ENCODE measurements at places on chromosomes 5 and 9.

DNA sequence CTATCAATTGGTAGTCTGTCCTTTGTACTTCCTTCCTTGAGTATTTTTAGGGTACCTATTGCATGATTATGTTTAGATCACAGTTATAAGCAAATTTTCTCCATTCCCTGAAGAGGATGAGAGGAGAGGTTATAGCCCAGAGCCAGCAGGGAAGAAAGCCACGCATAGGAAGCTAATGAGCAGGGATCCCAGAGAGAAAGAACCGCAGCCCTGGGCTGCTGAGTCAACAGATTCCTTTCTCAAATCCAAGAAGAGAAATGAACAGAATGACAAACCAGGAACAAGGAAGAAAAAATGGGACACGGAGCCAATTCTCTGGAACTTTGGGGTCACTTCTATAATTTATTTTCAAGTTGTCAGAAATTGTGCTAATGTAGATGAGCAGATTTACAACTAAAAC is 284.5 kb downstream of the RFX3 start:
- DNase-seq = no peak

GRCh38 chr5:158676642-158677469 is 422.9 kb downstream of the EBF1 start:
- no peak for DNase-seq

- DNase-seq = no peak
Measured at GRCh38 chr9:116233160-116233530, 79.6 kb downstream of the PAPPA start.

DNA sequence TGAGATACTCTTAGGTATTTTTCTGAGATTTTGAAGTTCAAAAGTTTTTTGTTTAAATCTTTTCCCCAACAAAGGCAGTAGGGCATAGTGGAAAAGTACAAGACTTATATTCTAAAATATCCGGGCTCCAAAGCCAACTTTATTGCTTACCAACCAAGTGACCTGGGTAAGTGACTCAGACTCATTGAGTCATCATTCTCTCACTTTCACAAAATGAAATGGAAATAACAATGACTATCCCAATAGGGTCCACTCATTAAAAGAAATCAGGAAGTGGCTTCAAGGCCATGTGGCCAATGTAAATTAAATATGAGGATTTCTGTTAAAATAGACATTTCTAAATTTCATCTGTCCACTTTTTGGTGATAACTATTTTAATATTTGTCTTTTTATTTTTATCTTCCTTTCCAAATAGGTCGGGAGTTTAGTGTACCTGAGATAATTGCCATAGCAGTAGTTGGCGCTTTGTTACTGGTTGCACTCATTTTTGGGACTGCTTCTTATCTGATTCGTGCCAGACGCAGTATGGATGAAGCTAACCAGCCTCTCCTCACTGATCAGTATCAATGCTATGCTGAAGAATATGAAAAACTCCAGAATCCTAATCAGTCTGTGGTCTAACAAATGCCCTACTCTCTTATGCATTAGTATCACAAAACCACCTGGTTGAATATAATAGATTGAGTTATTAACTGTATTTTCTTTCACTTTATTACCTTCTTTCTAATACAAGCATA is 15.5 kb downstream of the TYRP1 start:
- no peak for DNase-seq

GRCh38 chr5:92580814-92581213 is 1000.2 kb downstream of the NR2F1-AS1 start:
- no peak for DNase-seq

- peak; percentile 5 for DNase-seq
Measured at GRCh38 chr5:134022333-134022732, 17.6 kb upstream of the VDAC1 start.

DNA sequence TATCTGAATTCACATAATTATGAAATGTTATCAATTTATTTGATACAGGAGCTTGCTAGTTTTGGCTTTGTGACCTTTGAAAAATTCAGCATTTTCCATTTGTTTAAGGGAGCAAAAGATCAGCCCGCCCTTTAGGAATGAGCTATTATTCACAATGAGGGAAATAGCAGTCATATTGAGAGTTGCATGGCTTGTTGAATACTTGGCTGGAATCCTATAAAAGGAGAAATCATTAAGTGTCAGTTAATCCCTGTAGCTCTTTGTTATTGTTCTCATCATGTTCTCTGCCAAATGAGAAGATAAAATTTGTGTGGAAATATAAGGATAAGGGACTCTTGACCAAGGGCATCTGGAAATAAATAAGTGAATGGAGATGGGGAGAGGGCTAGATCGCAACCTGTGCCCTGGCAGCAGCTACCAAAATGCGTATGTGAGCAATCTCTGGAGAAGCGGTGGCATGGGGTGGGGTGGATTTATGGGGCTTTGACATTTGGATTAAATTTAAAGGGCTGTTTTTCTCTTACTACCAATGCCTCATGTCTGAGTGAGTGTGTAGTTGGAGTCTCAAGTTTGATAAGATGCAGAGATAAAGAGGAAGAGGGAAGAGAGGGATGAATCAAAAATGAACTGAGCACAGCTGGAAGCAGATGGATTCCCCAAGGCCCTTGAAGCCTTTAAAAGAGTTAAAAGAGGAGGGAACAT is 237.6 kb downstream of the NNT start:
- peak; percentile 36 for DNase-seq

DNA sequence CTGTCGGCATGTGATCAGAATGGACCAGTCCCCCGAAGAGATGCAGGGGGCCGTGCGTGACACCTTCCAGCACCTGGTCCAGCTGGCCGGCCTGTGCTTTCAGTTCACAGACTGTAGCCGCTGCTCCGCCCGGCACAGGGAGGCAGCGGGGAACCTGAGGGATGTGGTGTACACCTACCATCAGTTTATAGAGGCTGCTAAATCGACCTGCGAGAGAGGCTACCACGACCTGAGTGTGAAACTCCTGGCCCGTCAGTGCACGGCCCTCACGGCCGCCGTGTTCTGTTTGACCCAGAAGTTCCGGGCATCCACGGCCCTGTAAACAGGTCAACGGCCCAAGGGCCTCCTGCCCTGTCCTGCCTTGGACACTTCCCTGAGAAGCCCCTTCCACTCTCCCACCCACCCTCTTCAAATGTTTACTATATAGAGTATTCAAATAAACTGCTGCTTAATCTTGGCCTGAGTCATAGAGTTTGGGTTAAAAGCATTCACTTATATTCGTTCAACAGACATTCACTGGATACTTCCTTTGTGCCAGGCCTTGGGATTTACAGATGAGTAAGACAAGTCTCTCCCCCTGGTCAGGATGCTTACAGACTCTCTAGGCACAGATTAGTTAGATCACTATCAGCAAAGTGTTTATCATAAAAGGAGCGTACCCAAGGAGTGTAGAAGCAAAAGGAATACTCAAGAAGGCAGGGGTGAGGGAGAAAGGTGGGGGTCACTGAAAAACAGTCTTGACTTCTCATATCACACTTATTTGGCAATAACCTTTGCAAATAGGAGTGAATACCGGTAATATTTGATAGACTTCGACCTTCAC is 6.9 kb upstream of the TRMT10B start:
- DNase-seq = no peak

DNA sequence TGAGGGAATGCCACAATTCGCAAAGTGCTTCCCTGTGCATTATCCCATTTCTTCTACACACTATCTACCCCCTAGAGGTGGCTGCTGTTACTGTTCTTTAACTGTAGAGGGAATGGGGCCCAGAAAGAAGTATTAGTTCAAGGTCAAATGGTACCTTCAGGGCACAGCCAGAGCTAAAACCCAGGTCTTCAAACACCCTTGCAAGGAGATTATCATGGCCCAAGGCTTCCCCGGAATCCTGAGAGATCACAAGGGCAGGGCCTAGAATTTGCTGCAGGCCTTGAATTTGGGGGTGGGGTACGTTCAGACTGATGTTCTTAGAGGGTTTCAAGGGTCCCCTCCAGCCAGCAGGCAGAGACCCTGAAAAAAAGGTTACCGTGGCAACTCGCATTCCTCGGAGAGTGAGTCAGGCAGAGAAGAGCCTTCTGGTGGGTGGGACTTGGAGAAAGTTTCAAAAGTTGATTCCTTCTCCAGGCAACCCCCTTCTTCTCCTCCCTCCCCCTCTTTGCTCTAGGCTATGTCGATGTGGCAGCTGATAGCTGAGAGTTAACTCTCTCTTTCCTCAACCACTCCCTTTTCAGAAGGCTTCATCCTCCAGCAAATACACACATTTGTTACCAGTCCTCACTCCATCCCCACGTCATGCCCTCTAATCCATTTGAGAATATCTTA is 1.9 kb downstream of the SPARC start:
- DNase-seq = no peak

Measured in Right ventricle myocardium superior (tissue), 1 donor.